ENCODE measurements at places on chromosomes 16 and 17.

- DNase-seq, result no peak
Observed at GRCh38 chr17:14739656-14740431, 439.0 kb downstream of the HS3ST3B1 start.

DNA sequence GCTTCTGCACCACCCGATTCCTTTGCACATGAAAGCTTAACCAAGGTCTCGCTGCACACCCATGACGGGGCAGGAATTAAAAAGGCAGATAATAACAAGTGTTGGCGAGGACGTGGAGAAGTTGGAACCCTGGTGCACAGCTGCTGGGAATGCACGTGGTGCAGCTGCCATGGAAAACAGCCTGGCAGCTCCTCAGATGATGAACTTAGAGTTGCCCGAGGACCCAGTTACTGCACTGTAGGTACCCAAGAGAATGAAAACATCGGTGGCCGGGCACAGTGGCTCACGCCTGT is 211.6 kb upstream of the CIBAR2 start:
- no peak for DNase-seq

- no peak for DNase-seq
Observed at GRCh38 chr17:43341715-43342588, 56.8 kb upstream of the ARL4D start.

GRCh38 chr16:78836802-78837491 is 737.5 kb downstream of the WWOX start:
- no peak for DNase-seq

DNA sequence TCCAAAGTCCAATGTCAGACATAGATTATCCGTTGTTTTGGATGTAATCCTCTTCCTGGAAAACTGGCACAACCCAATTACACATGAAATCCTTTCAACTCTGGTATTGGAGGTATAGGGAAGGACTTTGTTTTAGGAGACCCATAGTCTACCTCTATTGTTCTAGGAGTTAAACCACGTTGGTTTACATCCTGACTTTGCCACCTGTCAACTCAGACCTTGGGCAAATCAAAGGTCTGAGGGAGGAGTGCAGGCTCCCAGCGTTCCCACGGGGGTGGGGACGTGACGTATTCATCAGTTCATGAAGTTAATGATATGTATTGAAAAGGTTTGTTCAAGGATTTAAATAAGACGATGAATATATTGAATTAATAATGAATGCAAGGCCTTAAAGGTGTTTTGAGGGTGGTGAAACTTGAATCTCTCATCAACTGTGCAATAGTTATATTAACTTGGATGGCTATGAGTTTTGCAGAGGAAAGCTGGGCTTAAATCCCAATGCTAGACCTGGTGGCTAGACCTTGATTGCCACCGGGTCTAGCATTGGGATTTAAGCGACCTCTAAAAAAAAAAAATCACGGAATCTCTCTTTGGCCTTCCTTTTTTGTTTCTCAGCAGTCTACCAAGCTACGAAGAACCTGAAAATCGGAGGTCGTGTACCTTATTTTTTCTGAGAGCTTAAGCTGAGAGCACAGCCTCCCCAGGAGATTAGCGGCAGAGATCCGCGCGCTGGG is 744 bp upstream of the NF1 start:
- no peak for DNase-seq

Data from iPS DF 6.9 (cell line).